ENCODE measurements at places on chromosomes 1 and 21. TPM values are rescaled to one million over a fixed set of nuclear protein-coding genes. Genes with fewer than 3 reads are reported as not detected.

DNA sequence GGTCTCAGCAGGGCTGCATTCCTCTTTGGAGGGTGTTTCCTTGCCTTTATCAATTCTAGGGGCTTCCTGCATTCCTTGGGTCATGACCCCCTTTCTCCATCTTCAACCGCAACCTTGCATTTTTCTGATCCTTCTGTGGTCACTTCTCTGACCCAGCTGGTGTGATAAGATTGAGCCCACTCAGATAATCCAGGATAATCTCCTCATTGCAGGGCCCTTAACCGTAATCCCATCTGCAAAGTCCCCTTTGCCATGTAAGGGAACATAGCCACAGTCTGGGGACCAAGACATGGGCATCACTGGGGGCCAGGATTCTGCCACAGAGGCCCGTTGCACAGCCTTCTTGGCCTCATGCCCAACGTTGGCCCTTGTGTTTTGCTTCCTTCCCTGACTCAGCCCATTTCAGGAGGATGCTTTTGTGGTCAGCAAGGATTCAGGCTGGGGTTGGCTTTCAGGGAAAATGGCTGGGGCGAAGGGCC, 35.0 kb upstream of the IL19 start:
- H3K27ac ChIP-seq, result no peak overlapping the region
- DNase-seq, result no peak
- H3K4me3 ChIP-seq, result no peak overlapping the region
- peaks cover 31% of the 10 kb centered on the region for H3K36me3 ChIP-seq

- H3K4me3 ChIP-seq, result no peak overlapping the region
- H3K27ac ChIP-seq, result no peak overlapping the region
- no peak for DNase-seq
- H3K4me1 ChIP-seq, result no peaks in the 10 kb centered on the region
- H3K36me3 ChIP-seq, result no peaks in the 10 kb centered on the region
- no peaks in the 10 kb centered on the region for H3K27me3 ChIP-seq
These were observed 70.2 kb upstream of the CDC42BPA start for GRCh38 chr1:227388214-227389168.

DNA sequence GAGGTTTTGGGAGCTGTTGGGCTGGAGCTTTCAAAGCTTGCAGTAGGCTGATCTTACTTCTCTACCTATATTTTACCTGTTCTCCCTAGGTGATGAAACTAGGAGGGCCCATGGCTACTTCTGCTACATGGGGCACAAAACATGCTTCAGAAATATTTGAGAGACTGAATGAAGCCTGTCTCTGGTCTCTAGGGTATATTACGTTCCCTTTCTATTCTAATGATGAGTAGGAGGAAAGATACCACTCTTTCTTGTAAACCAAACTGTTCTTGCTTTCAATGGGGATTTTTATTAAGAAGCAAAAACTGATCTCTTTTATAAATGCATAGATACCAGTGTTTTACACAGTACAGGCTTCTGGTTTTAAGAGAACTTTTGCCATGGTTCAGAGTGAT, 103.1 kb downstream of the GALNT2 start:
- no peaks in the 10 kb centered on the region for H3K27me3 ChIP-seq
- H3K27ac ChIP-seq, result no peak overlapping the region
- H3K4me3 ChIP-seq, result no peak overlapping the region
- H3K4me1 ChIP-seq, result no peaks in the 10 kb centered on the region
- H3K36me3 ChIP-seq, result no peaks in the 10 kb centered on the region
- no peak for DNase-seq

GRCh38 chr21:38766987-38767722, 38.6 kb upstream of the ETS2 start:
- H3K27me3 ChIP-seq, result no peaks in the 10 kb centered on the region
- peak; percentile 13 for DNase-seq
- H3K4me1 ChIP-seq, result no peaks in the 10 kb centered on the region
- H3K4me3 ChIP-seq, result no peak overlapping the region

- H3K27ac ChIP-seq, result peak overlapping the region; percentile 87
- no peaks in the 10 kb centered on the region for H3K27me3 ChIP-seq
- H3K4me1 ChIP-seq, result peaks cover 20% of the 10 kb centered on the region
- peak; percentile 97 for DNase-seq
These were observed 30.8 kb downstream of the TRIM67 start for GRCh38 chr1:231192620-231193163.

DNA sequence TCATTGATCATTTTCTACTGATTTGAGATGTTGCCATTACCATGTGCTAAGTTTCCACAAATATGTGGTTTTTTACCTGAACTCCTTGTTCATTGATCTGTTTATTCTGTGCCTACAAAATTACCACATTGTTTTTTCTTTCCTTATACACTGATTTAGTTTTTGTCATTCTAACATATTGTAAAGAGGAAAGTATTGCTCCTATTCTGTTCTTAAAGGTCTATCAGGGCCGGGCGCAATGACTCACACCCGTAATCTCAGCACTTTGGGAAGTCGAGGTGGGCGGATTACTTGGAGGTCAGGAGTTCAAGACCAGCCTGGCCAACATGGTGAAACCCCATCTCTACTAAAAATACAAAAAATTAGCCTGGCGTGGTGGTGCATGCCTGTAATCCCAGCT, 75.1 kb downstream of the CAMTA1 start:
- DNase-seq, result no peak
- H3K36me3 ChIP-seq, result no peaks in the 10 kb centered on the region
- H3K4me1 ChIP-seq, result peaks cover 28% of the 10 kb centered on the region
- peak overlapping the region; percentile 88 for H3K27ac ChIP-seq
- no peaks in the 10 kb centered on the region for H3K27me3 ChIP-seq
- H3K4me3 ChIP-seq, result no peak overlapping the region

GRCh38 chr1:55951291-55951690, 628.1 kb downstream of the PLPP3 start:
- no peaks in the 10 kb centered on the region for H3K4me1 ChIP-seq
- H3K27me3 ChIP-seq, result no peaks in the 10 kb centered on the region
- H3K4me3 ChIP-seq, result no peak overlapping the region
- H3K27ac ChIP-seq, result no peak overlapping the region
- no peak for DNase-seq

GRCh38 chr1:157628773-157629172, 30.9 kb upstream of the FCRL4 start:
- no peak overlapping the region for H3K4me3 ChIP-seq
- no peaks in the 10 kb centered on the region for H3K4me1 ChIP-seq
- no peaks in the 10 kb centered on the region for H3K36me3 ChIP-seq

DNA sequence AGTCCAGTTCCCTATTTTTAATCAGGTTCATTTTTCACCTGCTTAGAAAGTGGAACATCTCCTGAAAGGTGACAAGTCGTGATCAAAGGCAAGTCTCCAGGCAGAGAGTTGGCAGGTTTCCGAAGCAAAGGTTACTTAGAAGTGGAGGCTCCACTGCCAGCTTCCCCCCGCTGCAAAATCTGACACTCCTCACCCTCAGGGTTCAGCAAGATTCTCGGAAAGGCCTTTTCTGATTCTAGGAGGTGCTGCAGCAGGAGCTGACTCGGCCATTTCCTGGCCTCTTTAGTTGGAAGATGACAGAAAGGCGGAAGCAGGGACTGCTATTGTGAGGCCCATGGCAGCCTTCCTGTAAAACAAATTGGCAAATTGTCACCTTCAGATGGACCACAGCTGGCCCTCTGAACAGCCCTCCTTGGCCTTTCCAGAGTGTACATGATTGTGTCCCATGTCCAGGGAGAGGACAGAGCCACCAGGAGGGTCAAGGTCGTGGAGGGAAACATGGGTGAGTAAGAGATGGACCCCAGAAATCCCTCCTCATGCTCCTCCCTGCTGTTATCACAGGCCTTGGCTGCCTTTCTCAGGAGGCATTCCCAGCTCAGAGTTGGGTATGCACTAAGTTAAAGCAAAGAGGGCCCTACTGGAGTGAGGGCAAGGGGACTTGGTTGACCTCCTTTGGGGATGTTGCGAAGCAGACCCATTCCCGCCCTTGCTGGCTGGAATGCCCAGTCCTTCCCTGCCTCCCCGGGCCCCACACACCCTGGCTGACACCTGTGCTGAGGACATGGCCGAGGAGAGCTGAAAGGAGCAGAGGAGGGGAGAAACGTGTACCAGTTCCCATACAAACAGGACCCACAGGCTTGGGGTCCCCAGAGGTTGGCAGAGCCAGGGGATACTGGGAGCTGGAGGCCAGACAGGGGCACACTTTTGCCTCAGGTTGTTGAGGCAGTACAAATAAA, 115.5 kb upstream of the IRF2BP2 start:
- H3K27me3 ChIP-seq, result no peaks in the 10 kb centered on the region
- no peak overlapping the region for H3K4me3 ChIP-seq
- H3K36me3 ChIP-seq, result no peaks in the 10 kb centered on the region
- peaks cover 77% of the 10 kb centered on the region for H3K4me1 ChIP-seq
- H3K27ac ChIP-seq, result peak overlapping the region; percentile 97

- H3K36me3 ChIP-seq, result no peaks in the 10 kb centered on the region
- no peak for DNase-seq
- peaks cover 16% of the 10 kb centered on the region for H3K4me1 ChIP-seq
- H3K27ac ChIP-seq, result no peak overlapping the region
- no peaks in the 10 kb centered on the region for H3K27me3 ChIP-seq
- H3K4me3 ChIP-seq, result no peak overlapping the region
These were observed 231.1 kb upstream of the SGIP1 start for GRCh38 chr1:66302815-66303214.

DNA sequence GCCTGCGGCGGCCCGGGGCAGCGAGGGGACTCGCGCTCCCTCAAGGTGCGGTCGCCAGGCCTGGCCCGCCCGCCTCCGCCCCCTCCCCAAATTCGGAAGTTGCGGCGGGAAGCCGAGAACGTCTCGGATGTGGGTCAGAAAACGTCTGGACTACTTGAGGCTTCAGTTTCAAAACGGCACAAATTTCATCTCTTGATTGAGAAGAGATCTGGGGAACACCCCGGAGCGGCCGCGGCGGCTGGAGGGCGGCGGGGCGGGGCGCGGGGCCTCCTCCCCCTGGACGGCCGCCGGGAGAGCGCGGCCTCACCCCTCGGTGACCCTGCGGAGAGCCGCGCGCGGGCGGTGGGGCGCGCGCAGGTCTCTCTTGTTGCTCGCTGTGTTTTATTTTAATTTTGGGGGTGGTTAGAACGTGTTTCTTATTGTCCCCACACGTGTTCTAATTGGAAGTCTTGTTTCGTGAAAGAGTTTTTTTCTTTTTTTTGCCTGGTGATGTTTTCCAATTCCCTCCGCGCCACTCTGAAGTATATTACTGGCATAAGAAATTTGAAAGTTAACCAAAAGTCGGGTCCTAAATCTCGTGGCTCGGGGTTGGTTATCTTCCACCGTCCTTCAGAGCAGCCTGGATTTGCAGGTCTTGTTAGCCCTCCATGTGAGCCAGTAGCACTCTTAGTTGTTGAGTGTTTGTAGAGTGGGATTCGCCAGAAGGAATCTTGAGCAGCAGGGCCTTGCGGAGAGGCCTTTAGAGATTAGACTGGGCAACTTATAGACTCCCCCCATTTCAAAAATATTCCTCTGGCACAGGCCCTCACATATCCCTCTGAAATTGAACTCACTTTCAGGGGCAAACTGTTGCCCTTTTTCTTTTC, 749 bp downstream of the PCBP3 start:
- no peak overlapping the region for H3K4me3 ChIP-seq
- peaks cover 6% of the 10 kb centered on the region for H3K27me3 ChIP-seq
- DNase-seq, result no peak
- H3K36me3 ChIP-seq, result no peaks in the 10 kb centered on the region

DNA sequence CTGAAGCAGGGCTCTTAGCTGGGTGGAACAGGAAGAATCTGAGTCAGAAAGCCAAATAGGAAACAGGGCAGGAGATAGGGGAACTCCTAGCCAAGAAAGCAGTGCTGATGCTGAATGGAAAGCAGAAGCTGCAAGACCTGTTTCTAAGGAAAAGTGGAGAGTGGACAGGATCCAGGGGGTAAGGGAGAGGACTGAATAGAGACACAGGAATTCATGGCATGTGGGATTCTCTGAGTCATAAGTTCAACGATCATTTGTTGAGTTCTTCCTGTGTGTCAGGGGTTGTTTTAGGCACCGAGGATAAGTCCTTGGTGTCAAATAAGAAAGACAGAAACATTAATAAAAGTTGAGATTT, 153.8 kb upstream of the FGGY start:
- no peaks in the 10 kb centered on the region for H3K27me3 ChIP-seq
- no peak overlapping the region for H3K4me3 ChIP-seq
- H3K27ac ChIP-seq, result no peak overlapping the region
- no peak for DNase-seq
- H3K4me1 ChIP-seq, result peaks cover 3% of the 10 kb centered on the region

DNA sequence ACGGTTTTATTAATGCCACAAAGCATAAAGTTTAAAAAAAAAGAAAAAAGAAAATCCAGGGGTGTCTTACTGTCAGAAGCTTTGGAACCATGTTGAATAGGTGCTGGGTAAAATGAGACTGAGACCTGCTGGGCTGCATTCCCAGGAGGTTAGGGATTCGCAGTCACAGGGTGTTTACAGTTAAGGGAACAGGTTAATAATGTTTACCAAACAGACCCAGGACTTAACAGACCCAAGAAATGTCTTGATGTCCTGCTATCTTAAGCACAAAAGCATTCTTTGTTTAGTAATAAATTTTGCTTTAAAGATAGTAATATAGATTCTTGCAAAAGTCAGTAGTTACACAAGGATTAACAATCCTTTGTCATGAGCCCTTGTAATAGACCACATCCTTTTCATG, 54.7 kb downstream of the OLFML3 start:
- H3K27me3 ChIP-seq, result no peaks in the 10 kb centered on the region
- no peak overlapping the region for H3K4me3 ChIP-seq
- H3K4me1 ChIP-seq, result no peaks in the 10 kb centered on the region
- H3K36me3 ChIP-seq, result no peaks in the 10 kb centered on the region

- H3K4me1 ChIP-seq, result no peaks in the 10 kb centered on the region
- no peak overlapping the region for H3K27ac ChIP-seq
- H3K36me3 ChIP-seq, result no peaks in the 10 kb centered on the region
- no peak overlapping the region for H3K4me3 ChIP-seq
- peak; percentile 41 for DNase-seq
- no peaks in the 10 kb centered on the region for H3K27me3 ChIP-seq
These were observed 16.8 kb downstream of the LGR6 start for GRCh38 chr1:202210385-202210784.

GRCh38 chr1:27678747-27679146, 6.8 kb upstream of the IFI6 start:
- no peaks in the 10 kb centered on the region for H3K36me3 ChIP-seq
- no peak overlapping the region for H3K4me3 ChIP-seq
- H3K4me1 ChIP-seq, result no peaks in the 10 kb centered on the region
- no peak for DNase-seq

- DNase-seq, result no peak
- H3K27me3 ChIP-seq, result no peaks in the 10 kb centered on the region
- no peak overlapping the region for H3K27ac ChIP-seq
- no peaks in the 10 kb centered on the region for H3K4me1 ChIP-seq
These were observed 29.4 kb downstream of the DENND1B start for GRCh38 chr1:197745911-197746310.

GRCh38 chr1:211965108-211965805, 70.1 kb downstream of the INTS7 start:
- no peaks in the 10 kb centered on the region for H3K27me3 ChIP-seq
- no peaks in the 10 kb centered on the region for H3K36me3 ChIP-seq
- no peaks in the 10 kb centered on the region for H3K4me1 ChIP-seq
- DNase-seq, result no peak
- H3K27ac ChIP-seq, result no peak overlapping the region
- no peak overlapping the region for H3K4me3 ChIP-seq

- H3K27me3 ChIP-seq, result no peaks in the 10 kb centered on the region
- no peaks in the 10 kb centered on the region for H3K4me1 ChIP-seq
- no peaks in the 10 kb centered on the region for H3K36me3 ChIP-seq
- DNase-seq, result no peak
- H3K4me3 ChIP-seq, result no peak overlapping the region
These were observed 27.4 kb upstream of the ZBTB21 start for GRCh38 chr21:42037516-42037915.

The EEIG2 gene
- total RNA-seq, result 8.6 TPM

The VWA5B1 gene
- total RNA-seq, result 0.45 TPM

The ZMYND12 gene
- 3.5 TPM for total RNA-seq

The TMEM61 gene
- not detected for total RNA-seq

The IL22RA1 gene
- total RNA-seq, result not detected

The GTF2B gene
- 36.1 TPM for total RNA-seq

The RHD gene
- not detected for total RNA-seq

The PRAMEF13 gene
- not detected for total RNA-seq

The CCDC28B gene
- 7.6 TPM for total RNA-seq
